Activated CD8-positive, alpha-beta memory T cell treated with anti-CD3 and anti-CD28 coated beads for 1 hour (primary cell): ENCODE measurements at places on chromosomes 5 and 9.

GRCh38 chr5:54455413-54456157, at the start of gene HSPB3:
HSPB3 (plus strand) TSS chr5:54455699; CDS start chr5:54455790, 91 bp downstream.
- no peak for DNase-seq

GRCh38 chr5:76952795-76953536, at the start of gene CRHBP:
CRHBP (plus strand) TSS chr5:76953045; CDS start chr5:76953135, 90 bp downstream.
- DNase-seq, result no peak

DNA sequence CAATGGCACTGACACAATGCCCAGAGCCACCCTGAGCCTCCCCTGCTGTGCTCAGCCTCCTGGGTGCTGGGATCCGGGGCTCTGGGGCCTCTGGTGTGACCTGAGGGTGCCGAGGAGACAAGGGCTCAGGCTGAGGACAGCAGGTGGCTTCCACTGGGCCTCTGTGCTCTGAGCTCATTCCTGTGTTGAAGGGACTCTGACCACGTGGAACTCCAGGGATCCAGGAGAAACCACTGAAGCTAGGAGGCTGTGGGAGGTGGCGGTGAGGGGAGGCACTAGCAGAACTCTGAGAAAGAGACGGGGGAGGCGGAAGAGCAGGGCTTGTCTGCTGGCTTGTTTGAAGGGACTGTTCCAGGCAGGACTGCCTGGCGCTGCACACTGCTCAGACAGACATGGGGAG, 318.7 kb upstream of the IRX1 start:
- no peak for DNase-seq

DNA sequence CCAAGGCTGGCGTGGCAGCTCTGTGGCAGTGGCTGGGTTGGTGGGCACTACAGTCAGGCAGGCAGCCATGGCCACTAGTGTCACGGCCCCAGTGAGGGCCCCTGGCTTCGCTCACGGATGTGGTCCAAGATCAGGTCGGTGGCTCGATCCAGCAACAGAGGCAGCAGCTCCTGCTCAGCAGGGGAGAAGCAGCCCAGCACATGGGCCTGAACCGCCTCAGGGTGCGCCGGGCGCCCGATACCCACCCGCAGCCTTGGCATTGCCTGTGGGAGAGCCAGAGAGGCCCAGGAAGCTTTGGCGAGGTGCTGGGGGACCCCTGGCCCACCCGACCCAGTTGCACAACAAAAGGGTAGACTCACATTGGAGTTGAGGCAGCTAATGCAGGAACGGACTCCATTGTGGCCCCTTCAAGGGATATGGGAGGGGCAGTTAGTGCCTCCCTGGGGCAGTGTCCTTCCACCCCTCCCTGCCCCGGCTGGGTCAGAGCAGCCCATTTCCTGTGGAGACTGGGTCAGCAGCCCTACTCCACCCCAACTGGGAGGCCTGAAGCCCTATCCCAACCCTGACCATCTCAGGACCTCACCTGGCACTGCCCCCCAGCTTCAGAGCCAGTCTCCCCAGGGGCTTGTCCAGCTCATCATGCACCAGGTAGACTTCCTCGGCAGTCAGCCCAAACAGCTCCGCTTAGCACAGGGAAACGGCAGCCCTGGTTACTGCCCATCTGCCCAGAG, 1.3 kb downstream of the PTRH1 start:
- DNase-seq, result no peak

GRCh38 chr5:63958654-63959053, 3.6 kb downstream of the HTR1A start:
- no peak for DNase-seq

GRCh38 chr5:146006470-146007190, 70.3 kb downstream of the SH3RF2 start:
- no peak for DNase-seq

- no peak for DNase-seq
Observed at GRCh38 chr9:671997-672396, 169.5 kb upstream of the DMRT1 start.

DNA sequence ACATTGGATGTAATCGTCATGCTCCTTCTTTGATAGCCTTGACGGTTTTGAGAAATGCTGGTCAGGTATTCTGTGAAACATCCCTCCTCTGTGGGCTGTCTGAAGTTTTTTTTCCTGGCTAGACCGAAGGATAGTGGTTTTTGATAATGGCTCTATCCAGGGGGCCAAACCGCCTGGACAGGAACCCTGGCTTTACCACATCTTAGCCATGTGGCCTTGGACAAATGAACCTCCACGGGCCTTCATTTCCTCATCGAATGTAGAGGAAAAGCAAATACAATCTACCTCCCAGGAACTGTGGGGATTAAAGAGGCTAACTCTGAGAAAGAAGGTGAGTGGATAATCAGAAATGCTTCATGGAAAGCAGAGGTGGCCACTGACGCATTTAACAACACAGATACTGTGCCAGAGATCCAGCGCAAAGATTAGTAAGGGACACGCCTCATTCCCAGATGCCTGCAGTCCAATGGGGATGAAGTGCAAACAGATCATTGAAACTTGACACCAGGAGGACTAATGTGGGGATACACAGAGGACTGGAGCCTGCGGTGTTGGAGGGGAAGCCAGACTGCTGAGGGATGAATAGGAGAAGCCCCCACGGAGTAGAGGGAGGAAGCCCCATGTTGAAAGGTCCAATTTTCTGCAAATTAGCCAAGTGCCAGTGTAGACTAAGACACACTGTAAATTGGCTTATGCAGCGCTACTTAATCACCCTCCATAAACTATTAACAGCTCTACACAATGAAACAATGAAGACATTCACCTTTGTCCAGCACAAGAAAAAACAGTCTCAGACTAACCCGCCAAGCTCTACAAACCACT, 41.6 kb downstream of the MYO10 start:
- no peak for DNase-seq

DNA sequence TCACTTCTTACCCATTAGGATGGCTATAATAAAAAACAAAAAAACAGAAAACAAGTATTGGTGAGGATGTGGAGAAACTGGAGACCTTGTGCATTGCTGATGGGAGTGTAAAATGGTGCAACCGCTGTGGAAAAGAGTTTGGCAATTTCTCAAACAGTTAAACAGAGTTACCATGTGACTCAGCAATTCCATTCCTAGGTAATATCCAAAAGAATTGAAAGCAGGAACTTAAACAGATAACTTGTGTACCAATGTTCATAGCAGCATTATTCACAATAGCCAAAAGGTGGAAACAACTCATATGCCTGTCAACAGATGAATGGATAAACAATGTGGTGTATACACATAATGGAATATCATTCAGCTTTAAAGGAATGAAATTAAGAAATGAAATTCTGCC, 28.9 kb downstream of the DCP2 start:
- no peak for DNase-seq

DNA sequence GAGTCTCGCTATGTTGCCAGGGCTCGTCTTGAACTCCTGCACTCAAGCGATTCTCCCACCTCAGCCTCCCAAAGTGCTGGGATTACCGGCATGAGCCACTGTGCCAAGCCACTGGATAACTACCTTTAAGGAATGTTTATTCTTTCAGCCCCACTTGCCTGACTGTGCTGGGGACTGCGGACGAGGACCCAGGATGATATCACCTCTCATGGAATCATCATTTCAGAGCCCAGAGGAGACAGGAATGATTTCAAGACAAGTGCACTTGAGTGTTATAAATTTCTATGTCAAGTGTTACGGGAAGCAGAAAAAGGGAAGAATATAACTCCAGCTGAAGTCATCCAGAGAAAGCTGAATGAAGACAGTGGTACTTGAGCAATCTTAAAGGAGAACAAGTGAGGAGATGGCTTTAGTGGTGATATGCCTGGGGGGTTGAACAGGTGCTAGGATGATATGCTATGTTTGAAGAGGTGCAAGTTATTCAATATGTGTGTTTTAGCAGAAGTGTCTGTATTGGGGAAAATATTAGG, 109.3 kb downstream of the DCP2 start:
- no peak for DNase-seq

- no peak for DNase-seq
Observed at GRCh38 chr9:101275769-101276250, 109.0 kb downstream of the BAAT start.

DNA sequence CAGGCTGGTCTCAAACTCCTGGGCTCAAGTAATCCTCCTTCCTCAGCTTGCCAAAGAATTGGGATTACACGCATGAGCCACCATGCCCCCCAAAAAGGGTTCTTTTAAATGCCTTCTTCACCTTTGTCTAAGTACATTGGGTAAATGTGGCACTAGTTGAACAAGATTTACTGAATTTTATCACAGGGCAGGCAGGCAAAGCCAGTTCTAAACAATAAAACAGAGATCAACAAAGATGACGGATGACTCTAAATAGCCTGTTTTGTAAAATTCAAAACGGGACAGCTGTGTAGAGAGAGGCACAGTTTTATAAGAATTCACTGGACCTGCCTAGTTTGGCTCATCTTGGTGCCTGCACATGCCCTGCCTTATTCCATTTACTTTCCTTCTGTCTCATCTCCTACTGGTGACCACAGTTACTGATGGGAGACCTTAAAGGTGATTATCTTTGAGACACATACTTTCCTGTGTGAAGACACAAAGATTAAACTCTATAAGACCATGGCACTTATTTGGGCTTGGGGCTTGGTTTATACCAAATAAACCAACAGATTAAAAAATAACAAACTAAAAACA, 149.6 kb upstream of the DMRT1 start:
- no peak for DNase-seq

DNA sequence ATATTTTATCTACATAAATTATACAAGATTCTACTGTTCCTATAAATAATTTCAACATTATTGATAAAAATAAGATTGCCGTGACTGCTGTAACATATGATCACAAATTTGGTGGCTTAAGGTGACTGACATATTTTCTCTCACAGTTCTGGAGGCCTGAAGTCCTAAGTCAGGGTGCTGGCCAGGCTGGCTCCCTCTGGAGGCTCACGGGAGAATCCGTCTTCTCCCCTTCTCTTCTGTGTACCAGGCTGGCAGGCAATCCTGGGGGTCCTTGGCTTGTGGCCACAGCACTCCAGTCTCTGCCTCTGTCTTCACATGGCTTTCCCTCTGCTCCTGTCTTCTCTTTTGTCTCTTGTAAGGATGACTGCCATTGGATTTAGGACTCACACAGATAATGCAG, 31.7 kb upstream of the IRX2 start:
- DNase-seq, result no peak

DNA sequence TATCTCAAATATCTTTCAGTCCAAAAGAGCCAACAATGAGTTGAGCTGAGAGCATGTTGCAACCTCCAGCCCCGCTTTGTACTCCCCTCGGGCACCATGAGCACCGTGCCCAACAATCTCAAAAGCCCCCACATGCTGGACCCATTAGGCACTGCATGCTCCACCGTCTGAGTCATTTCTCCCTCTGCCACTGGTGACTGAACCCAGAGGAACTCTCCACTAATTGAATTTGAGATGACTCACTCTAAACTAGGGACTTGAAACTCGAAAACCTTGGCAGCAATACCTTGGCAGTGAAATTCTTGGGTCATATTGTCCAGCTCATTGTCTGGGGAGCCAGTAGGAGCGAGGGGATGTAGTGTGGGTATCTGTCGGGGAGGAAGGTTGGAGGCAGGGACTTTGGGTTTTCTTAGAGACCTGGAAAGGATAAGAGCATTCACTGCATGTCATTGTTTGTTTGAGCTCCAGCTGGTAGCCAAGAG, 49.9 kb upstream of the SLIT3 start:
- no peak for DNase-seq

DNA sequence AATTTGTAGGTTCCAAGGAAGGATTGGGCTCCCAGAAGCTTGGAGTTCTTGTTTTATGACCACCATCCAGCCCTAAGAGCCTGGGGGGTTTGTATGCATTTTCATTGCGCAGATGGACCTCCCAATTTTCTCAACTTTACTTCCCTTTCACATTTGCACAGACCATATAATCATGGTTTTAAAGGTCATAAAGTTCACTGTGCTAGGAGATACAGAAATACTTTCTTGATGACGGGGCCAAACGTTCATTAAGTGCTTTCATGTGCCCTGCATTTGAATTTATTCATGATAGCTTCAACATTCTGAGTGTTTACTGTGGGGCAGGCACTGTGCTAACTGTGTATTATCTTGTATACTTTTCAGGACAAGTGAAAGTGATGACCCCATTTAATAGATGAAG, 51.5 kb downstream of the WWC1 start:
- DNase-seq, result no peak

DNA sequence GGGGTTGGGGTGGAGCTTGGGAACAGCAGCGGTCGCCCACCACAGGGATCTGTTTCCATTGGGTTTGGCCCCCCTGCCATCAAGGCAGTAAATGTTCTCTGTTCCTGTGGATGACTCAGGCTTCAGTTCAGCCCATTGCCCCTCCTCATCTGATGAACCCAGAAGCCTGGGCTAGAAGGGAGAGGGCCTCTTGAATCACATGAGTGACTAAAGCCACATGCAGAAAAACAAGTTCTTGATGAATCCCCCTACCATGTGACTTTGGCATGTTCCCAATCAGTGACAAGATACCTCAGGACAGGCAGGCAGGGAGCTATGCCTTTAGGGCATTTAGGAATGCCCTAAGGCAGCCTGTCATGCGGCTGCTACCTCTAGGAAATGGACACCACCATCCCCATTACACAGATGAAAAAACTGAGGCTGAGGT, 2.5 kb downstream of the SH3PXD2B start:
- no peak for DNase-seq

GRCh38 chr9:128529191-128529590, 23.2 kb upstream of the SPTAN1 start:
- DNase-seq, result no peak

DNA sequence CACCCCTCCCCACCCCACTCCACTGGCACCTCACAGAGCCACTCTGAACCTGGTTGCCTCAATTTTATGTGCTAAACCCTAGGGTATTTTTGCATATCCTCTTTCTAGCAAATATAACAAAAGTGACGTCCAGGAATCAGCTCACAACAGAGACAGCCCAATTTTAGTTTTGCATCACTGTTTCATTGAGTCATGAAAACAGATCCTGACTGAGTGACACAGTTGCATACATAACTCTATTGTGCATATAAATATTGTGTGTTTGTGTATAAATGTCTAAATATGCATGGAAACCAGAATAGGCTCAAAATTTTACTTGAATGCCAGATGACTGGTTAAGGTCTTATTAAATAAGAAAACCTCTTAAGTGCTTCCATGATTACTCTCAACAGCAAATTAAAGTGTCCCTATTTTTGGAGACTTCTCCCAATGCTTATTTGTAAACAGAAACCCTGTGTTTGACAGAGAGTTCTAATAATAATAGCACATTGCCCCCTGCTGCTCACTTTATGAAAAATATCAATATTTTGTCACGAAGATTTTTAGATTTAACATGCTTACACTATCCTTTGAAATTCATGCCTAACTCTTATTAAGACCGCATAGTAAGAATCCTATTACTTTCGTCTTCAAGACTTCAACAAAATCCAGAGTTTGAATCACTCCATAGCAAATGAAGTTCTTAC, 75.5 kb upstream of the PRRC1 start:
- DNase-seq, result no peak
